Inflammatory macrophage treated with lipopolysaccharide for 1 hour (primary cell): ENCODE measurements at places on chromosomes 2 and 18.
A peak's percentile ranks its signal among the peaks of the same experiment; 100 is the strongest.

DNA sequence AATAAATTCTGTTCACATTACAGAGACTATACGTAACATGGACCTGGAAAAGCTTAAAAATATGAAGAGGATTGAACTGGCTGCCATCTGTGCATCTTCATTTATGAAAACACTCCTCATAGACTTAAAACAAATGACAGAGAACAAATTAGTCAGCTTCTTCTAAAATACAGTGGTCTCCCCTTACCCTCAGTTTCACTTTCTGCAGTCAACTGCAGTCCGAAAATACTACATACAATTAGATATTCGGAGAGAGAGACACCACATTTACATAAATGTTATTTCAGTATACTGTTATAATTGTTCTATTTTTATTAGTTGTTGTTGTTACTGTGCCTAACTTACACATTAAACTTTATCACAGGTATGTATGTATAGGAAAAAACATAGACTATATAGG is 6.5 kb downstream of the RNF103 start:
- no peak for DNase-seq

DNA sequence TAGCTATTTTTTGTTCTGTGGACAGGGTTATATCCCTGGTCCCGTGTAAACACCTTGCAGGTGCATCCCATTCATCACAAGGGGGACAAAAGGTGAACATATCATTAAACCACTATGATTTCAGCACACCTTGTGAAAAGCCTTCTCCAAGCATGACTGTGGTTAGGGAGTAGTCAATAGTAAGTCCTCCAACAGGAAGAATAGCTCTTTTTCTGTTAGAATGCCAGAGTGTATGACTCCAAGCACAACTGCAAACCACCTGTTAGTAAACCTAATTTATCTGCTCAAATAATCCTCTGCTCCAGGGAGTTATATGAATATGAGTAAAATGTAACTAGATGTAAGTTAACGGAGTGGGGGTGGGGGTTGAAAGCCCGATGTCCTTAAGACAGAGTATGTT is 240.5 kb downstream of the AGPS start:
- no peak for DNase-seq

DNA sequence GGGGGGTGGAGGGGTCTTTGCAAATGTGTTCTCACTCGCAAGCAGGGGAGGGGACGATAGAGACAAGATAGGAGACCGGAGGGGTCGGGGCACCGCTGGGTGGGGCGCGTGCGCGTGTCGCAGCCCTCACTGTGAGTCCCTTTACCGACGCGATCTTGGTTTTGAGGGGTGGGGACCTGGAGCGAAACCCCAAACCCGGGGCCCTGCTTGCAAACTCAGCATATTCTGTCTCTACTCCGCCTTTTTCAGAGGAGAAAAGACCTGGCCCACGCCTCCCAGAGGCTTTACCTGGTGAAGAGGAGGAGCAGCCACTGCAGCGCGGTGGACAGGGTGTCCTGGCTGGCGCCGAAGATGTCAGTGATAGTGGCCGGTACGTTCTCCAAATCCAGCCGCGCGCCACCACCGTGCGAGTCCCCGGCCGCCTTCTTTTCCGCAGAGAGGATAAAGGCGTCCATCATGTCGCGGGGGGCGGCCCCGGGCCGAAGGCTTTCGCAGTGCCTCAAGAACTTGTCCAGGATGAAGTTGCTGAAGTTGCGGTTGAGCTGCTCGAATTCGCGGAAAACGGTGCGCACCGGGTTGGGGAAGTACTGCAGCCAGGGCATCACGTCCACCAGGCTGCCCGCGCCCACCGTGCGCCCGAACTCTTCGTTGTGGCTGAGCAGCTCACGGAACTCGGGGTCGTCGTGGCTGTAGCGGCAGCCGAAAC is 1.7 kb downstream of the CYP1B1 start:
- peak; percentile 41 for DNase-seq

GRCh38 chr2:217856871-217857270 is 145.9 kb downstream of the TNS1 start:
- DNase-seq = no peak

DNA sequence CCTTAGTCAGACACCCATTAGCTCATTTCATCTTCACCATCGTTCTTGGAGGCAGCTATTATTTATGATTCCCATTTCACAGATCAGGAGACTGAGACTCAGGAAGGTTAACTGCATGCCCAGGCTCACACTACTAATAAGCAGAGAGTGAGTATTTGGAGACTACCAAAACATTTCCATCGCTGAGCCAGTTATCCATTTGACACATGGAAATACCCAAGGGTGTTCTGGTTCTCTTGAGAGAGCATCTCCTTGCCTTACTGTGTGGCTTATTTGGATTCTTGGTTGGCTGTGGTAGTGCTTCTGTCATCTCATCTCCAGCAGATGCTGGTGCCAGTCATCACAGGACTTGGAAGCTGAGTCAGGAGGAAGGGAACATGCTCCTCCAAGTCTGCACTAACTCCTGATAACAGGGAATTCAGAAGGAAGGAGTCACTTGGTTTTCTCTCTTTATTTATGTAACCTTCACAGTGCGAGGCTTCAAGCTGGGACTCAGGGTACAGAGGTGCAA is 55.2 kb downstream of the RASGRP3 start:
- DNase-seq = no peak

- peak; percentile 88 for DNase-seq
Observed at GRCh38 chr2:207334624-207335371, 169.1 kb upstream of the KLF7 start.

GRCh38 chr2:118148133-118148532 is 59.9 kb downstream of the INSIG2 start:
- DNase-seq = no peak

- no peak for DNase-seq
Observed at GRCh38 chr2:188627471-188627870, 335.8 kb downstream of the GULP1 start.

- DNase-seq = no peak
Observed at GRCh38 chr2:119233326-119234020, 9.8 kb downstream of the STEAP3 start.

- no peak for DNase-seq
Observed at GRCh38 chr2:184767059-184767458, 168.7 kb downstream of the ZNF804A start.

DNA sequence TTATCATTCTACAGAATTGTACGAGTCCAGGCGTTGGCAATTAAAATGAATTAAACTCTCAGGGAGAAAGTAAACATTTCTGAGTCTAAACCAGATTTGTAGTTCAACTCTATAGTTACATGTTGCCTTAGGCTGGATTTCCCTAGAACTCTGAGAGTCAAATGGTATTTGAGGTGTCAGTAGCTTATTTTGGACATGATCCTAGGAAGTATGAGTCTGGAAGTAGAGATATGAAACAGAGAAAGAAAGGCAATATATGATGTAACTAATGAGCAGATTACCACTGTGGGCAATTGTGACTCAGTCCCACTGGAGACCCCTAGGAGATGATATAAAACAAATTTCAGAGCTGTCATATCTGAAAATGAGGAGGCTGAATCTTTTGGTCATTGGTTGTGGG is 199.1 kb upstream of the UBE2E3 start:
- no peak for DNase-seq

- DNase-seq = no peak
Observed at GRCh38 chr2:218067523-218067922, 1.5 kb upstream of the RUFY4 start.

DNA sequence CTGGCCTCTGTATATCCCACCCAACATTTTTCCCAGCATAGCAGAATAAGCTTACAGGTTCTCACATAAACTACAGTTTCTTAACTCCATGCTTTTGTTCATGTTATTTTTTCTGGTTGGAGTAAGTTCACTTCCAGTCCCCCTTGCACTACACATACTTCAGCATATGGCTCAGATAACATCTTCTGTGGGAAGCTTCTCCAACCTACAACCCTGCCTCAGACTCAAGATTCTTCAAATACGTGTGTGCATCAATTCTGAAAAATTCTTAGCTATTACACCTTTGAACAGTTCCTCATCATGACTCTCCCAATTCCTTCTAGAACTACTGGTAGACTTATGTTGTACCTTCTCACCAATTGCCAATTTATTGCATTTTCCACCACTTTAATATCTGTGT is 7.5 kb upstream of the CPLX4 start:
- DNase-seq = no peak

- no peak for DNase-seq
Observed at GRCh38 chr2:105865222-105865913, 120.7 kb downstream of the NCK2 start.
